ENCODE measurements at places on chromosomes 7 and 10. TPM values are rescaled to one million over a fixed set of nuclear protein-coding genes. Genes with fewer than 3 reads are reported as not detected.

DNA sequence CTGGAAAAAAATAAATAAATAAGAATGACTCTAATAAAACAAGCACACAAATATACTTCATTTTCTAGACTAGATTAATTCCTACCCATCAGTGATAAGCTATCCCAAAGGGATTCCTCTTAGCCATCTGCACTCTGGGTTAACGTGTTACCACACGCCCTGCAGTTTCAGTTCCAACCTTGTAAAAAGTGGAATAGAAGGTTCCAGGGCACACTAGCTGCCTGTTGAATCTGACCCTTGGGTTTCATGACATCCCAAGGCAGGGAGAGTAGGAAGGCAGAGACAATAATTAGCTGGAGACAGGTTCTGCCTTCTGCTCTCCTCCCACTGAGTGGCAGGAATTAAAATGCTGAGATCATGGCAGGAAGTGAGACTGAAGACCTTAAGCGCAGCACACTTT, 33.5 kb downstream of the SLC37A3 start:
- DNase-seq, result no peak

- no peak for DNase-seq
Measured at GRCh38 chr7:75596727-75597614, 104.9 kb downstream of the SPDYE5 start.

- DNase-seq, result no peak
Measured at GRCh38 chr7:27250557-27251070, 8.0 kb downstream of the EVX1 start.

Gene CHPF2
- total RNA-seq, result 51.8 TPM

Gene PDK4
- total RNA-seq, result 0.33 TPM

Gene CDHR3
- total RNA-seq, result 0.63 TPM

GRCh38 chr7:79464051-79464450, 10.6 kb upstream of the MAGI2 start:
- DNase-seq, result no peak

Gene FXYD4
- total RNA-seq, result not detected

DNA sequence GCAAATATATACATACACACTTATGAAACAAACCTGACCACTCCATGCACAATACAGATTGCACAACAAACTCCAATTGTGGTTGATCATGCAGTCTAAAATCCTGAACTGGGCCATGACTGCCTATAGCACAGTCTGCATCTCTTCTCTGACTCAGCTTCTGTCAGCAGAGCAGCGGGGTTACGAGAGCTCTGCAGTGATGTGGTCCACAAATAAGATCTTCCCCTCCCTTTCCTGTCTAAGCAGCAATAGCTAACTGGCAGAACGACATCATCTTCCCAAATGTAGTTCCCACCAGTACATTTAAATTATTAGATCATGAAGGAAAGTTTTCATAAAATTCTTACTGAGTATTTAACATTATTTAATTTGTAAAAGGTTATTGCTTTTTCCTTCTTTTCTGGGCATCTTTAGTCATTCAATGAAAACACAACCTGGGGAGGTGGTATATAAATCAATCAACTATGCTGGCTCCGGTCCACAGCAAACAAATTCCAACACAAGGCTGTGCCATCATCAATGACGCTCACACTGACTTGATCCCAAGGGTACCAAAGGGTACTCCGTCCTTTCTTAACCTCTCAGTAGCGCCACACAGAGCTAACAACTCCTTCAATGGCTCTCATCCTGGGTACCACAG, 17.1 kb downstream of the ARHGAP21 start:
- no peak for DNase-seq

DNA sequence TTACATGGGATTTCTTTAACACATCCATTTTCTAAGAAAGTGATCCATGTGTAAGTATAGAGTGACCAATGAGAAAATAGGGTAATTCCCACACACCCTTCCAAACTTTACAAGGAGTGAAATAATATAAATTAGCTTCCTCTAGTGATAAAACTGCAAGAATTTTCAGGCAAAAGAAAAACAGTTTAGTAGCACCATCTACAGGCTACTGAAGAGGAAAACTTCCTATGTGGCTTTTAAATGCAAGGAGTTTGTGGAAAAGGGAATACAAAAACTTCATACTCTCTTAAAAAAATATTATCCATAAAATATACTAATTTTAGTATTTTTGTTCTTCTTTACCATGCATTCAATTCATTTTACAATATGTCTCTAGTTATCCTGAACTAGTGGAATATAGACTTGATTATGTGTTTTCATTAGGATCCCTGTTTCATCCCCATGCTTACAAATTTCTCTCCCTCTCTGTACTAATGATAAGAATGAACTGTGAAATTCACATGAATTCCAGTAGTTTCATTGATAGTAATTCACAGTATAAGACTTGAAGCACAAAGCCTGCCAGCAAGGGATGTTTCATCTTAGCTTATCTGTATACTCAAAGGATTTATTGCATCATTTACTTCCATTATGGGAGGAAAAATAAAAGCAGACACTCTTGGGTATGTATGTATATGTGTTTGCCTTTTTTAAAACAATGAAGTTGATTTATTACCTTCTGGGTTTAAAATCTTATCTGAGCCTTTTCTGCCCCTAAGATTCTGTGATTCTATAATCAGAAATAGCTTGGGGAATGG, 442.9 kb downstream of the AUTS2 start:
- DNase-seq, result no peak
